Foreskin keratinocyte (primary cell): ENCODE measurements at places on chromosomes 11 and 22.

DNA sequence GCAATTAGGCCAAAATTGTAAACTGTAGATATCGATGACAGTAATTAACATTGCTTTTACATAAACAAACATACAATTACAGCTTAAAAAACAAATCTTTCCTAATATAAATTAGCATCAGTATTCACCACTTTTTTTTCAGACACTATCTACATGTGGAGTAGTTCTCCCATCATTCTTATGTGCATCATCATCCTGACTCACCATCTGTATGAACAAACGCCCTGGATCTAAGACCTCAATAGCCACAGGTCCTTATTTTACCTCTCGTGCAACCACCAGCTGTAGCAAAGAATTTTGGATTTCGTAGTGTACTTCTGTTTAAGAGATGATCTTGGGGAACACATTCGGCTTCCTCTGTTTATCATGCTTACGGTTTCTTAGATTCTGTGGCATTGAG lies 551.9 kb upstream of the KIRREL3 start:
- DNase-seq, result no peak

- DNase-seq, result no peak
Measured at GRCh38 chr22:30280505-30280904, 8.8 kb downstream of the CASTOR1 start.

- DNase-seq, result no peak
Measured at GRCh38 chr11:46521961-46522681, 71.7 kb downstream of the AMBRA1 start.

GRCh38 chr11:86918973-86919372 lies 36.2 kb downstream of the FZD4 start:
- DNase-seq, result no peak
